ENCODE measurements at places on chromosomes 7 and 10.

DNA sequence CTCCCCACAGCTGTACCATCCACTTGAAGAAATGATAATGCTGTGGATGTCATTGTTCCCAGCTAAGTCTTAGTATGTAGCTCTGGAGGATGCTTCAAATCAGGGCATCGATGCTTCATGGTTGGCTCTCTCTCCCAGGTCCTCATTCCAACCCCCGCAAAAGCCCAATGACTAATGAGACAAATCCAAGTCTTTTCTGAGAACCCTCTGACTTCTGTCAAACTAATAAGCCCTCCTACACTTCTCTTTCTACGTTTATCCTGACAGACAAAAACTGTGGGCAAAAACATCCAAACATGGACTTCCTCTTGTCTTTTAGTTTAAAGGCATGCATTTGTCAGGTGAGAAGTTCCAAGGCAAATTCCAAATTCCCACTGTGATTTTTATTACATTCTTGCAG, 260.4 kb upstream of the TAC1 start:
- no peak for DNase-seq

GRCh38 chr10:102393411-102394078, 2.0 kb upstream of the NFKB2 start:
- DNase-seq: no peak

DNA sequence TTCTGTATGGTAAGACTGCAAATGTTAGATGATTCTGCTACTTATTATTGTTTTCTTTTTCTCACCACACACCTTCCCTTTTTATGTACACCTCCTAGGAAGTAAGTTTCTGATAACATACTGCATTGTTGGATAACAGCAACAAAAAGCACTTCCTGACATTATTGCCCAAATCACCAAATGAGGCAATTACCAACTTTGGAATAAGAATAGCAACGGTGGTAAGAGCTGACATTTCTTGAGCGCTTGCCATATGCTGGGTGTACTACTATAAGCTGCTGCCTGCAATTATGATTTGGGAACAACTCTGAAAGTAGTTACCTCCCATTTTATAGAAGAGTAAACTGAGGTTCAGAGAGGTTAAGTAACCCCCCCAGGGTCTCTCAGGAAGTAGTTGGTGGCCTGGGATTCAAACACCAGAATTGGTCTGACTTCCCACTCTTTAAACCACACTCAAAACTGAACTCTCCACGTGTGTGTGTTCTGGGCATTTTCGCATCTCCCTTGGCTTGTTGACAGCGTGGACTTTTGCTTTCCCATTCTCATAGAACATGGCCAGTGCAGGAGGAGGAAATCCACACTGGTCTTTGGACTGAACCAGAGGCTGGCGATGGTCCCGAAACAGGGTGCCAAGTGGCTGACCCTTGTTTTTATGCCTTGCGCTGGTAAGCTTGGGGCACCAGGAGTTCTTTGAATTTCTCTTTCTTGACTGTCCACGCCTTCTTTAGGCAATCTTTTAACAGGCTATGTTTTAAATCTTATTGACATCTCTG, 71.4 kb downstream of the TCF7L2 start:
- no peak for DNase-seq

- DNase-seq: no peak
These were observed 298.9 kb downstream of the WDR37 start for GRCh38 chr10:1354809-1355710.

DNA sequence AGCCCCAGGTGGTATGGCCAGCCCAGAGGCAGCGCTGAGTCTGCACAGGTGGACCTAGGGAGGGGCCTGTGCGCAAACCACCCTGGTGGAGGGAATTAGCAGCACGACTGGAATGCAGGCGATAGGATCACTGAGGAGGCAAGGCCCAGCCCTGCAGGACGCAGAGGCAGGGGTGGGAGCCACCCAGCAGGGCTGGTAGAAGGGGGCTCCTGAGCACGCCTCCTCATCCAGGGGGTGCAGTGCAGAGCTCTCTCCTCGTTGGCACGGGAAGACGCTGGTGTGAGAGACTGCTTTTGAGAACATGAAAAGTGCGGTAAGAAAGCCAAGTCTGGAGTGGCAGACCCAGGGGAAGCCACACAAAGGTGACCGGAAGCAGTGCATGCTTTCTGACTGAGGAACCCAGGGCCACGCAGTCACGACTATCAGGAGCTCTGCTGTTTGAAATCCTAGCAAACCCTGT, 6.0 kb downstream of the FXYD4 start:
- no peak for DNase-seq

DNA sequence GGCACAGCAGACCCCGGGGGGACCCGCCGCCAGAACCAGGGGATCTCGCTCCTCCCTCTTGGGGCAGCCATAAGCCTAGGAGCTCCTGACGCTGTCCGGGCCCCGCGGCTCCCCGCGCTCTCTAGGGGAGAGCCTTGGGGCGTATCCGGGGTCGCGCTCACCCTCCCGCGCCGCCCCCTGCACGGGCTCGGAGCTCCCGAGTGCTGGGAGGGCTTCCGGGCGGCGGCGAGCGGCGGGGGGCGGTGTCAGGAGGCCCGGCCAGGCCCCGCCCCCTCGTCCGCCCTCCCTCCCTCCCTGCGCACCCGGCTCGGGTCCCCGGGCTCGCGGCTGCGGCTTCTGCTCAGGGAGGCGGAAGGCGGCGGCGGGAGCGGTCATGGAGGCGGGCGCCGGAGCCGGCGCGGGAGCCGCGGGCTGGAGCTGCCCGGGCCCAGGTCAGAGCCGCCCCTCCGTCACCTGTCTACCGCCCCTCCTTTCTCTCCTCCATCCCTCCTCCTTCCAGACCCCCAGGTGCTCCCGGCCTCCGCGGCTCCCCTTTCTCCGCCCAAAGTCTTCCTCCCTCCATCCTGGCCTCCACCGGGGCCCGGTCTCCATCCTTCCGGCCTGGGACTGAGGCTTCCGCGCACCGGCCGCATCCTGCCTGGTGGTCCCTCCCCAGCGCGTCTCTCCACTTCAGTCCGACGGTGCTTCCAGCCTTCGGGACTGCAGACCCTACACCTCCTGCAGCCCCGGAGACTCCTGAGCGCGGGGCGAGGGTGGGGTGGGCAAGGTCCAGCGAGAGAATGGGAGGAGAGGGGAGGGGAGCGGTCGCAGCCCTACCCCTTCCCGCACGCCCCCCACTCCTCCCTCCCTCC, at the start of gene CCDC136:
CCDC136 (plus strand) TSS at position 848 of the 851 bp plus-strand sequence. CDS start 444 bp downstream, outside the sequence.
- DNase-seq: no peak

GRCh38 chr10:110226926-110227641, 19.7 kb downstream of the MXI1 start:
- DNase-seq: no peak

GRCh38 chr10:33336582-33337325, 2.3 kb upstream of the NRP1 start:
- no peak for DNase-seq

- DNase-seq: no peak
These were observed 740 bp downstream of the HTR7 start for GRCh38 chr10:90856964-90857634.

- no peak for DNase-seq
These were observed 178.4 kb downstream of the HERPUD2 start for GRCh38 chr7:35516498-35516897.

- DNase-seq: no peak
These were observed 53.9 kb upstream of the NRP1 start for GRCh38 chr10:33388382-33388781.

GRCh38 chr7:114662002-114662677, 247.5 kb downstream of the FOXP2 start:
- no peak for DNase-seq

DNA sequence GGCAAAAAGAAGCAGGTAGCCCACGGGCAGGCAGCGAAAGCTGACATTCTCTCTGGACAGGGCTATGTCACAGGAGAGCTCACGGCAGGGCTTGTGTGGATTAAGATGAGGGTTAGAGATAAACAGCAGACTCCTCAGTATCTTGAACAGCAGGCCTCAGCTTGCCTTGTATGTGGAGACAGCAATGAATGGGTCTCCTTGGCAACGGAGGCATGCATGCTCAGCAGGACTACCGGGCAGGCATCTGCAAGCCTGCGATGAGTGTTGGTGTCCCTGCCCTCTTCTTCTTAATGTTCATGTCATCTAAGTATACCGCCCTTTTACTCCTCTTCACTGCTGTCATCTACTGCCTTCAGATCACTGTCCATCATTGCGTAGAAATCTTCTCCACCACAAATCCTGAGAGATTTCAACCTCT, 81.9 kb upstream of the C1GALT1 start:
- DNase-seq: no peak

DNA sequence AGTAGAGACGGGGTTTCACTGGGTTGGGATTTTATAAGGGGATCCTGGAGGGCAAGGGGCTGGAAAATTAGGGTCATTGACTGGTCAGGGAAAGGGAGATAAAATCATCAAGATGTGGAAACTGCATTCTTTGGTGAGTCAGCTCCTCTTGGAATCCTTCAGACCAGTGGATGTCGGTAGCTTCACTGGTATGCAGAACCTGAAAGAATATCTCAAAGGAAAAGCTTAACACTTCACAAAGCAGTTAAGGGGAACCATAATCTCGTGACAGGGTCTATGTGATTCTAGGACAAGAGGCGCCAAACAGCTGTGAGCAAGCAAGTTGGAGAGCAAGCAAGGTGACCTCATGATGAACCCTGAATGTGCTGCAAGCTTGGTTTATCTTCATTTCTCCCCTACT, 634.7 kb upstream of the AUTS2 start:
- no peak for DNase-seq

DNA sequence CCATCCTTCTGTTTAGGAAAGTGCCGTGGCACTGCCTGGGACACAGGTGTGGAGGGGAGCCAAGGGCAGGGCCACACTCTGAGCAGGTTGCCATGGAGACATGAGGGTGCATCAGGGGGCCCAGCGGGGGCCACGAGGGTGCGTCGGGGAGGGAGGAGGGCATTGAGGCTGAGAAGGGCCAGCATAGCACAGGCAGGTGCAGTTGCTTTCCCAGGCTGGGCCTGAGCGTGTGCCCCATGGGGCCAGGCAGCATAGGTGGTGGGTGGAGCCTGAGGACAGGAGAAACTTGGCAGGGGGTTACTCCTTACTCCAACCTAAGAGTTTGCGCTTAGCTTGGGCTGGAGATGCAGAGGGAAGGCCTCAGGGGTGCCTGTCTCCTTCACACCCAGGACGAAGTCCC, 15.2 kb downstream of the YKT6 start:
- no peak for DNase-seq

DNA sequence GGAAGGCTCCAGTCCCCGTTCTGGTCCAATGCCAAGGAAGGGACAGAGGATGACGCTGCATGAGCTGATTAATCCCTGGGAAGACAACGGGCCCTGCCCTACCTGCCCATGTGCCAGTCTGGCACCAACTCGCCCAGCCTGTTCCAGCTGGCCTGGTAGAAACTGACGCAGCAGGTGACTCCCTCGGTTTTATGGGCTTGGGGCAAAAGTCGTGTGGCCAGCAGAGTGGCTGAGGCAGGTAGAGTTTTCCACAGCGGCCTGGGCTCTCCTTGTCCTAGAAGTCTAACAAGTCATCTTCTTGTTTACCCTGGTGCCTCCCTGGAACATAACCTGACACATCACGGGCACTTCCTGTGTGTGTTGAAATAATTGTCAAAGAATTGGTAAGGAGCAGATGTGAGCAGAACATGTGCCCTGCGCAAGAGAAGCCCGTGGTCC, 20.4 kb upstream of the LMTK2 start:
- no peak for DNase-seq

DNA sequence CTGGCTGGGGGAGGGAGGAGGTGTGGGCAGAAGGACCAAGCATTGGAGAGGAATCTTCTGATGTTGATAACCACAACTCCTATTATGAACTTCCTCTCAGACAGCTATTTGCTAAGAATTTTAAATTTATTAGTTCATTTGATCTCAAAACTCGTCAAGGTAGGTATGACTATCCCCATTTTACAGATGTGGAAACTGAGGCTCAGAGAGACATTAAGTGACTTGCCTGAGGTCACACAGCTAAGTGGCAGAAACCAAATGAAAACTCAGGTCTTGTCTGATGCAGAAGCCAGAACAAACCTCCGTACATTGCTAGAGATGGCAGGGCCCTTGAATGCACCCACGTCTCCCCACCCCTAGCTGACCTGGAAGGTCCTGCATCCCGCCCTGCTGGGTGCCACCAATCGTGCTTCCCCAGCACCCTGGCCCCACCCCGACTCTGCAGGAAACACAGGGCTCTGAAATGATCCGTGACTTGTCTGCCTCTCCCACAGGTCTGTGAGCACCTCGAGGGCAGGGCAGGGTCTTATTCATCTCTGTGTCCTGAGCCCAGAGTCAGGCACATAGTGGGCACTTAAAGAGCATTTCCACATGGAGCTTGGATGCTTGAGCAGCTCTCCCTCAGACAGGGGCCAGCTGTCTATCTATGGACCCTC, 5.6 kb upstream of the PALD1 start:
- no peak for DNase-seq
